Daoy (cell line): ENCODE measurements at places on chromosomes 2 and 18. TPM values are rescaled to one million over a fixed set of nuclear protein-coding genes. Genes with fewer than 3 reads are reported as not detected.

DNA sequence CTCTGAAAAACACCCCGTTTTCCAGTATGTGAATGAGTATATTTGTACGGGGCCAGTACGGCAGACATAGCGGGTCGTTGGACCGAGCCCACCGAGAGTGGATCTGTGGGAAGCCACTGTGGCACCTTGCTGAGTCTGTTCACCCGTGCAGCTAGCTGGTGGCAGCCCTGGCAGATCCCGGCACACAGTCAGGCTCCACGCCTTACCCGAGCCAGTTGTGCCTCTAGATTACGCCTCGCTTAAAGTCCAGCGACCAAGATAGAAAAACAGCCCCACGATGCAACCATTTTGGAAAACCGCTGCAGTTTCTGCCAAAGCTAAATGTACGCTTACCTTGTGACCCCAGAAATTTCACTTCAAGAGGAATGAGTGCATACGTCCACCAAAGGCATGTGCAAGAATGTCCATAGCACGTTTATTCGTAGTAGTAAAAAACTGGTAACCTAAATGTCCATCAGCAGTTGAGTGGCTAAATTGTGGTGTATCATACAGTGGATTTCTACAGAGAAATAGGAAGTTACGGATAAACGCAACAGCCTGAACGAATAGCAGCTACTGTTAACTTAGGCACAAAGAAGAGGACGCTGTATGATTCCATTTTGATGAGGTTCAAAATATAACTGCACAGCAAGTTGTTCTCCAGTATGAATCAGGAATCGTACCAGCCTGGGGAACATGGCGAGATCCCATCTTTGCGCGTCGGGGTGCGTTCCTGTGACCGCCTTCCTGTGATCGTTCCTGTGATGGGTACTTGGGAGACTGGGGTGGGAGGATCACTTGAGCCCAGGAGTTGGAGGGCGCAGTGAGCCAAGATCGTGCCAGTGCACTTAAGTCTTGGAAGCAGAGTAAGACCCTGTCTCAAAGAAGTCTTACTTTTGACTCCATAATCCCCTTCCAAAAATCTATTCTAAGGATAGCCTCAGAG lies 688 bp upstream of the WDR33 start:
- no peak for DNase-seq

The MDH1B gene
- 3.6 and 6.3 TPM in 2 replicates for total RNA-seq

The DOK1 gene
- total RNA-seq, result 19.8 and 20.6 TPM in 2 replicates

DNA sequence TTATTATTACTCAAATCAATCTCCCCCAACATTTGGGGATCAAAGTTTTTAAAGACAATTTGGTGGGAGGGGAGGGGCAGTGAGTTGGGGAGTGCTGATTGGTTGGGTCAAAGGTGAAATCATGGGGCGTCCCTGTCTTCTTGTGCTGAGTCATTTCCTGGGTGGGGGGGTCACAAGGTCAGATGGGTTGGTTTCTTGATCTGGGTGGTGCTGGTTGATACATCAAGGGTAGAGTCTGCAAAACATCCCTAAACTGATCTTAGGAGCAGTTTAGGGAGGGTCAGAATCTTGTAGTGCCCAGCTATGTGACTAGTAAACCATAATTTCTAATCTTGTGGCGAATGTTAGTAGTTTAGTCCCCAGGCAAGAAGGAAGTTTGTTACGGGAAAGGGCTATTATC lies 67.4 kb downstream of the MOGAT1 start:
- no peak for DNase-seq

DNA sequence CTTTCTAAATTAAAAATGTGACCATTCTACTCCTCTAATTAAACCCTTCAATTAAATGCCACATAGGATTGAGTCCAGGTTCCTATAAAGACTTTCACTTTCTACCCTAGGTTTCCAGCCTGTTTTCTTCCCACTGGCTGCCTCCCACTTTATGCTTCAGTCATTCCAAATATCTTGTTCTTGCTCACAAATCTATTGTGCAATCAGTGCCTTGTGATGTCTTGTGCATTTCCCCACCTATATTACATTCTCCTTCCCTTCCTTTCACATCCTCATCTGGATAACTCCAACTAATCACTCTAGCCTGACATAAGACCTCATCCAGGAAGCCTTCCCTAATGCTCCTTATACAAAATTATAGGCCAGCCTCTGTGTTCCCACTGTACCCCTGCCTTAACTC lies 281.7 kb upstream of the LRATD1 start:
- DNase-seq, result no peak

The NEUROD1 gene
- 0.09 TPM in 1 of 2 replicates, not detected in the other for total RNA-seq

The OXER1 gene
- total RNA-seq, result not detected in 2 replicates

DNA sequence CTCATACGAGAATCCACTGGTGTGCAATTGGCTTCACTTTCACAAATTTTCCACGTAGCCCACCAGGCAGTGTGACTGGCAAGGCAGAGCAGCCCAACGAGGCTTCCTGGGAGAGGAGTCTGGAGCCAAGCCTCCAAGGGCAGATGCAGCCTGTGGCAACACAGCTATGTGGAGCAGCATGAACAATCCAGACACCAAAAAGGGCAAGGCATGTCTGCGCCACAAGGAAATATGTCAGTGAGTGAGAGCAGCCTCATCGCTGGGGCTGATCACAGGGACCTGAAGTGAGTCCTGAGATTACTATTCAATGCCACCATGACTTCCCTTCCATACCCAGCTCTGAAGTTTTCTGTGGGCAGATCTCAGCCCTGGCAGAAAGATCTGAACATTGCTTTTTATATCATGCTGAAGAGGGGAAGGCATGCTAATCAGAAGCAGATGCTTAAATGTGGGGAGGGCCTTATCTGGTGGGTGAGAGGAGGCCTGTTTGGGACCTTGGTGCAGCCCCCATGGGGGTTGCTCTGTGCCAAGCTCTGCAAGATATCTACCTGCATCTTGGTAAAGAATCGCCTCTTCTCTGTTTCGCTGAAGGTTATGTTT lies 40.0 kb upstream of the PUM2 start:
- DNase-seq, result no peak

GRCh38 chr2:85134896-85135659 lies 1.9 kb downstream of the TCF7L1 start:
- no peak for DNase-seq

The TPO gene
- not detected in 2 replicates for total RNA-seq

DNA sequence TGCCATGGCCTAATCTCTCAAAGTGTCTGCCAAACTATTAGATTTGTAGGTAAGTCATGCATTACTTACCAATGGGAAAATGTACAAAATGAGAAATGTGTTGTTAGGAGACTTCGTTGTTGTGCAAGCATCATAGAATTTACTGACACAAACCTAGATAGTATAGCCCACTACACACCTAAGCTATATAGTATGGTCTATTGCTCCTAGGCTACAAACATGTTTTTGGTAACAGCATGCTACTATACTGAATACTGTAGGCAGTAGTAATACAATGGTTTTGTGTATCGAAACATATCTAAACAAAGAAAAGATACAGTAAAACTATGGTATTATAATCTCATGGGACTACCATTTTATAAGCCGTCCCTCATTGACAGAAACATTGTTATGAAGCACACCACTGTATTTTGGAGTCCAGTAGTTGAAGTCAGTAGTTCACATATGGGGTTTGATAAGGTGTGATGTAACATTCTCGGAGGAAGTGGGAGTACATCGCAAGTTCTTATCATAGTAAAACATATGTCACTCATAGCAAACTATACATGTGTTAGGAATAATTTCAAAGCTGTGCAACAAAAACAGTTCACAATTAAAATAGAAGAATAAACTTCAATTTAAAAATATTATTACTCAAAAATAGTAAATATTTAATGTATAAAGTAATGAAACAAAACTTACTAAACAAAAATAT lies 12.0 kb upstream of the GTF2A1L start:
- DNase-seq, result no peak

- DNase-seq, result no peak
These were observed 8.5 kb downstream of the PROC start for GRCh38 chr2:127426501-127427354.

DNA sequence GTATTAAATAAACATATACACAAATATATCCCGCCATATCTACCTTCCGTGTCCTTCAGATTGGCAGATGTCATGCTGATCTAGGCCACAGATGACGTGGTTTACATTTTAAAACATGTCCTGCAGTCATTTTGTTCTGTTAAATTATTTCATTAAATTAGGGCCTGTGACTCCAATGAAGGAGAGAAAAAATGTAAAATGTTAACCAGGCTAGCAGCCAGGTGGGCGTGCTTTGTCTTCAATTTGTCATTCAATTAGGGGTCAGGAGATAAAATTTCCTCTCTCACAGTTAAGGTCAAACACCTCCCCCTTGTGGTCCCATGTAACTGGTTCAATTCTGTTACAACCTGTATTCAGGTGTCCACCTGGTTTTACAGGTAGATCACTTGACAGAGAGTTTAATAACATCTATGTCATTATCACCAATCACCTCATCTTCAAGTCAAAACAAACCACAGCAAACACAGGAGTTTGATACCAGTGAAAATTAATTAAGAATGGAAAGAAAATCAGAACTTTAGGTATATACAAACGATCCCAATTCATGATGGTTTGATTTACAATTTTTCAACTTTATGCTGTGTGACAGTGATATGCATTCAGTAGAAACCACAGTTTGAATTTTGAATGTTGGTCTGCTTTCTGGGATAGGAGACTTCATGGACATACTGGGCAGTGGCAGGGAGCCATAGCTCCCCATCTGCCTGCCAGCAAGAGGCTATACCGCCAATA lies 339.4 kb downstream of the CMPK2 start:
- DNase-seq, result no peak

- peak; percentile 29 for DNase-seq
These were observed 124.8 kb upstream of the TACR1 start for GRCh38 chr2:75324141-75324540.

The STON1 gene
- 1.7 and 3.3 TPM in 2 replicates for total RNA-seq

DNA sequence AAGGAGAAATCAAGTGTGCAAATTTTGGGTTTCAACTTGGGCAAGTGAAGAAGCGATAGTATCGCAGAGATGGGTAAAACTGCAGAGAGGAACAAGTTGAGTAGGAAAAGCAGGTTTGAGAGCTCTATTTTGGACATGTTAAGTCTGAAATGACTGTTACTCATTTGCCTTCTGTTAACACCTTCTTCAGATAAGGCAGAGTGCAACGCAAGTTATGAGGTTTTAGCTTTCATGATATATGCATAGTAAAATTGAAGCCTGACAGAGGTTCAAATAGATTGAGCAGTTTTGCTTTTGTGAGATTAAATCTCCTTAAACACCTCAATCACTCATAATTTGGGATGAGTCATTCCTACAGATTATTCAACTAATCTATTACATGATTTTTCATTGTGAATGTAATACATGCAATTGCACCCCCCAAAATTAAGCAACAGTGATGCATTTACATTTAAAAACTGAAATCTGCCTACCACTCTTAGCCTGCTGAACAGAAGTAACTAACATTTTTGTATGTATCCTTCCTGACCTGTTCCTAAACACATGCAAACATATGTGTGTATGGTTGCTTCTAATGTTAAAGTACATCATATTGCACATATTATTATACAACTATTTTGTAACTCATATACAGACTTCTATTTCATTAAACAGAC lies 575.4 kb downstream of the ARHGAP15 start:
- DNase-seq, result no peak

- DNase-seq, result no peak
These were observed 160.8 kb downstream of the PHLPP1 start for GRCh38 chr18:62876111-62876510.

The LYPD6 gene
- 6.7 and 8.5 TPM in 2 replicates for total RNA-seq

DNA sequence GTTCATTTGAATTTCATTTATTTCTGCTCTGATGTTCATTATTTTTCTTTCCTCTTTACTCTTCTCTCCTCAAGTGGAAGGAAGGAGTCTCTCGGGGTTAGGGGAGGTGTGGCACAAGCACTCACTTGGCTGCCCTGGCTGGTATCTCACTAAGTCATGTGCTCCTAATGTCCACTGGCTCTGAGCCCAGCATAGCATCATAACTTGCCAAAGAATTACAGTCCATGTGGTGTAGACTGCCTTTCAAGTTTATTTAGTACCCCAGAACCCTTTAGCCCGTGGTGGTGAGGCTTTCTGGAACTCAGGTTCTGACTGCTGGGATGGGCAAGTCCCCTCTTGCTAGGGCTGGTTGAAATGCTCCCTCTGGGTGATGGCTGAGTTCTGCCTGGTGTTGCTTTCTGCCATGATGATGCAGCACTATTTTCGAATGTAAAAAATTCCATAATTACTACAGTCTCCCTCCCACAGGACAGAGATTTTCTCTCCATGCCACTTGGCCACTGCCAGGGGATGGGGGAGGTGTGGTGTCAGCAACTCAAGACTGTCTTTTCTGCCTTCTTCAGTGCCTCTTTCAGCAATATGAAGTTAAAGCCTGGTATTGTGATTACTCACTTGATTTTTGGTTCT lies 22.2 kb downstream of the SPAG16 start:
- DNase-seq, result peak; percentile 16

DNA sequence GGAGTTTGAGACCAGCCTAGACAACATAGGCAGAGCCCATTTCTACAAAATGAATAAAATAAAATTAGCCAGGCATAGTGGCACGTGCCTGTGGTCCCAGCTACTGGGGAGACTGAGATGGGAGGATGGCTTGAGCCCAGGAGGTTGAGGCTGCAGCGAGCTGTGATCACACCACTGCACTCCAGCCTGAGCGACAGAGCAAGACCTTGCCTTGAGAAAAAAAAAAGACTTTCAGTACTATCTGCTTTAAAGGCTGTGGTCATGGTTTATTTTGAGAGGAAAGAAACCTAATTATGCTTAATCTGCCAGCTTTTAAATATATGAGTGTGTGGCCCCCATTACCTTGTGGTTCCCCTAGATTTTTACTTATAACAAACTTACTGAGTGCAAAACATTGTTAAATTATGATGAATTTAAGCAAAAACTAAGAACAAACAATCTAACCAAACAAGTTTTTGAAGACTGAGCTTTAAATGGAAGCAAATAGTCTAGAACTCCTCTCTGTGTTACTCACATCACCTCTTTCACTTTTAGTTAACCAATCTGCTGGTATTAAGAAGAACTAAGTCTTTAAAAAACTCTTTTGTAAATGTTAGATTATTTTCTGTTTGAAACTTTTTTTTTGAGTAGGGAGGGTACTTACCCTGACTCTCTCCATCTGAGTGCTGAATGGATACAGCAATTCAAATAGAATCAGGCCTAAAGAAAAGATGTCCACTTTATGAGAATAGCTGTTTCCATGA lies 65.4 kb downstream of the EIF2AK3 start:
- DNase-seq, result no peak

DNA sequence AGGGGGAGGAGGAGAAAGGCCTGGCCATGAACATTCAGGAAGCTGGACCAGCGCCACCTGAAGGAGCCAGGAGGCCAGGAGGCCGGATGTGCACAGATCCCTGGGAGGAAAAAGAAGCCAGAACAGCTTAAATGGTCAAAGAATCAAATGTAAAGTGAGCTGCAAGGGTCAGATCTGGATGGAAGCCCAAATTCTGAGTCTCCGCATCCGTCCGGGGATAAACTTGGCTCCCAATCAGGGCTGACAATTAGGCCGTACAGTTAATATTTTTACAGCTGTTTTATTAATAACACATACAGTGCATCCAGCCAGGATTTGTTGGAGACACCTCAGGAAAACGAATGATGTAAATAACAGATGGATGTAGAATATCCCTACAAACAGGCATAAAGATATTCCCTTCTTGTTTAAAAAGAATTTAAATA lies 495.1 kb upstream of the TCF4 start:
- DNase-seq, result peak; percentile 13

The VIT gene
- total RNA-seq, result not detected in 2 replicates
